Substantia nigra (tissue), 51 donors: ENCODE measurements at places on chromosomes 1 and 21.

DNA sequence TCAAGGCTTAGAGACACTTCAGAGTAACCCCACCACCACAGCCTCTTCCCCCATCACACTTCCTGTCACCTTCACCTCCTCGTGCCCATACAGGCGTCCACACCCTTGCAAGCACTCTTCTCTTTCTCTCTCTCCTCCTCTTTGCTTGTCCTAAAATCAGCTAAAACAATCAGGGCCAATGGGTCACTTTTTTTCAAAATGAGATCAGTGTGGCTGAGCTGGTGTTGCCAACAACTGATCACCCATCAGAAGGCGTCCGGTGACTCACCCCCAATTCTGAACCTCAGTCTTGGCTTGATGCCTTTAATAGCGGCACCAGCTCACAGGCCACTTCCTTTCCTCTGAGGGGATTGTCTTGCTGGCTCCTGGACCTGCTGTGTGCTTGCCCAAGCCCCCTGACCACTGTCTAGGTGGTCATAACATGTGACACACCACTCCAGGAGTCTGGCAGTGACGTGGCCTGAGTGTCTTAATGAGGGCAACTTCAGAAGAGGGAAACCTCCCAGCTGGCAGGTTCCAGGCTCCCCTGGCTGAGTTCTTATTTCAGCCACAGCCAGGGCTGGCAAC lies 1.6 kb downstream of the DRAXIN start:
- no peak for DNase-seq

DNA sequence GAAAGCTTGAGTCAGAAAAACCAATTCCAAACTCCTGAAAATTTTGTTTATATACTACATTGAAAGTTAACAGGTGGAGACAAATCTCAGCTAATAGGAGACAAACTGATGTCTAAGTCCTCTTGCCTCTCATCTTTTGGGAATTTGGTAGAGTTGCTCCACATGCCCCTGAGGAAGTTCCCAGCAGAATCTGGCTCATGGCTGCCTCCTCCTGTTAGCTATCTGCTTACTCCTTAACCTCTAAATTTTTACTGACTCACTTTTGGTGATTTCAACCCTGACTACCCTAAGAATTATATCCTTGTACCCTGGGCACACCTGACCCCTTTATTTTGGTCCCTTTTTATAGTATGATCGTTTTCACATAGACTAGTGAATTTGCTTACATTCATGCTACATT lies 633.7 kb upstream of the USP24 start:
- no peak for DNase-seq

GRCh38 chr1:162596514-162597170 lies 35.1 kb downstream of the UAP1 start:
- DNase-seq, result no peak

DNA sequence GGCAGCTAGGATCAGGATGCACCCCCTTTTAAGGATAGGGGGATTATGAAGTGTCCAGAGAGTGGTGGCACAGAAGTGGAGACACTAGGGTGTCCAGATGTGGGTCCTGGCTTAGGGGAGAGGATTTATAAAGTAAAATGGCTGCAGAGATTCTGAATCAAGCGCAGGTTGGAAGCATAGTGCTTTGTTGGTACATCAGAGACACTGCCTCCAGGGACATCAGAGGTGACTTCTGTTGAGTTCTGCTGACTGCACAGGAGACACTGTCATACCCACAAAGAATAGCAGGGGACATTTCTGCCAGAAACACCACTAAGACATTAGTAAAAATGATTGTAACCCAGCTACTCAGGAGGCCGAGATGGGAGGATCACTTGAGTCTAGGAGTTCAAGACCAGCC lies 16.4 kb downstream of the GPR137B start:
- no peak for DNase-seq

GRCh38 chr1:45607404-45608074 lies 16.3 kb downstream of the CCDC17 start:
- DNase-seq, result no peak

- DNase-seq, result no peak
These were observed 68.2 kb downstream of the CLSTN1 start for GRCh38 chr1:9755441-9755995.

DNA sequence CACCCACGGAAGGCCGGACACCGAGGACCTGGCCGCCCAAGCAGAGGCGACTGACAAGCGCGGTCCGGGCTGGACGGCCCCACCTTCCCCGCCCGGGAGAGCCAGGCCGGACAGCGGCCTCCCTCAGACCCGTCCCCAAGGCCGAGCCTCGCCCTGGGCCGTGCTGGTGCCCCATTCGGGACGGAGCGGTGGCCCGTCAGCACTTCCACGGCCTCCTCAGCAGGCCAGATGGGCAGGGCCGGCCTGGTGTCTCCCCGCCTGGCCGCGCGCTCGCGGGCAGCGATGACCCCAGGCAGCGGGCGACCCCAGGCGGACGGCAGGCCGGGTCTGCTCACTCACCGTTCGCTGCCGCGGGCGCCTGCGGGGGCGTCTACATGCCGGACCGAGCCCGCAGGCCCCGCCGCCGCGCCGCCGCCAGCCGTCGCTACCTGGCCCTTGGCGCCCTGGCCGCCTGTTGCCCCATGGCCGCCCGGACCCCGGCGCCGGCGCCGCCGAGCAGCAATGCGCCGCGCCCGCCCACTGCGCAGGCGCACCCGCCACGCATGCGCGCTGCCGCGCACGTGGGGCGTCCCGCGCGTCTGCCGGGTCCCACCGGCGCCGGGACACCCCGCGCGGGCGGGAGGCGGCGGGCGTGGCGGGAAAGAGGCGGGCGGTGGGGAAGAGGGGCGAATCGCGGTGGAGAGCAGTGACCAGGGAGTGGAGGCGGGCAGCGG lies at the start of gene NADK:
Gene NADK (minus strand): TSS at position 521 of the 713 bp plus-strand sequence. CDS start 13,064 bp downstream, outside the sequence.
- DNase-seq, result peak; percentile 37

GRCh38 chr21:44931137-44931500 lies 8.7 kb upstream of the SLX9 start:
- no peak for DNase-seq

- DNase-seq, result no peak
These were observed 1.6 kb downstream of the PBX1 start for GRCh38 chr1:164560556-164560955.

- DNase-seq, result no peak
These were observed 581 bp downstream of the IRF6 start for GRCh38 chr1:209805341-209805781.

- DNase-seq, result no peak
These were observed 18.1 kb upstream of the ARHGAP29 start for GRCh38 chr1:94255476-94255875.

GRCh38 chr1:179142889-179143299 lies 61.0 kb downstream of the TOR3A start:
- DNase-seq, result no peak

DNA sequence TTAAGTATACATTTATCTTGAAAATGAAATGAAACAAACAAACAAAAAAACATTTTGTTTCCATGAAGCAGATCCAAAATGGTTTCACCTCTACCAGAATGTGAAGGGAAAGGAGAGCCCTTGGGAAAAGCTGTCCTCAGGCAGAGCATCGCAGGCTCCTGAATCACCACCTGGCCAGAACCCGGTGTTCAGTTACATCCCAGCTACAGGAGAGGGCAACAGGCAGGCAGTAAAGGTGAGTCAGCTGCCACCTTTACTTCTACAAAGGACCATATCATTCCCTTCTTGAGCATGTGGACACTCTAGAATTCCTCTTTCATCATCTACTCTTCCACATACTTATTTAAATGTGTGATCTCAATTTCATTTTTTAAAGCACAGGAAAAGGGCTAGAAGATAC lies 151.2 kb downstream of the PIGK start:
- no peak for DNase-seq

GRCh38 chr1:8395433-8395866 lies 77.5 kb downstream of the SLC45A1 start:
- no peak for DNase-seq

DNA sequence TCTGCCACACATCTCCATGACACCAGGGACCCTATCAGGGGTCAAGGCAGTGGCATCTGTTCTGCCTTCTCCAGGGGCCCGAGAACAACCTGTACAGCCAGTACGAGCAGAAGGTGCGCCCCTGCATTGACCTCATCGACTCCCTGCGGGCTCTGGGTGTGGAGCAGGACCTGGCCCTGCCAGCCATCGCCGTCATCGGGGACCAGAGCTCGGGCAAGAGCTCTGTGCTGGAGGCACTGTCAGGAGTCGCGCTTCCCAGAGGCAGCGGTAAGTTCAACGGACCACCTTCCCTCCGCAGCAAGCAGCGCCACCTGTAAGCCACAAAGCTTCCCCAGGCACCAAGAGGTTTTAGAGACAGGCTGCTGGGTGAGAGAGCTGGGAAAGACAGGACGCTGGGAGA lies 15.9 kb downstream of the MX2 start:
- no peak for DNase-seq

GRCh38 chr1:166169182-166169581 lies 2.4 kb upstream of the FAM78B start:
- no peak for DNase-seq

GRCh38 chr1:69750638-69751037 lies 182.9 kb downstream of the LRRC7 start:
- no peak for DNase-seq

DNA sequence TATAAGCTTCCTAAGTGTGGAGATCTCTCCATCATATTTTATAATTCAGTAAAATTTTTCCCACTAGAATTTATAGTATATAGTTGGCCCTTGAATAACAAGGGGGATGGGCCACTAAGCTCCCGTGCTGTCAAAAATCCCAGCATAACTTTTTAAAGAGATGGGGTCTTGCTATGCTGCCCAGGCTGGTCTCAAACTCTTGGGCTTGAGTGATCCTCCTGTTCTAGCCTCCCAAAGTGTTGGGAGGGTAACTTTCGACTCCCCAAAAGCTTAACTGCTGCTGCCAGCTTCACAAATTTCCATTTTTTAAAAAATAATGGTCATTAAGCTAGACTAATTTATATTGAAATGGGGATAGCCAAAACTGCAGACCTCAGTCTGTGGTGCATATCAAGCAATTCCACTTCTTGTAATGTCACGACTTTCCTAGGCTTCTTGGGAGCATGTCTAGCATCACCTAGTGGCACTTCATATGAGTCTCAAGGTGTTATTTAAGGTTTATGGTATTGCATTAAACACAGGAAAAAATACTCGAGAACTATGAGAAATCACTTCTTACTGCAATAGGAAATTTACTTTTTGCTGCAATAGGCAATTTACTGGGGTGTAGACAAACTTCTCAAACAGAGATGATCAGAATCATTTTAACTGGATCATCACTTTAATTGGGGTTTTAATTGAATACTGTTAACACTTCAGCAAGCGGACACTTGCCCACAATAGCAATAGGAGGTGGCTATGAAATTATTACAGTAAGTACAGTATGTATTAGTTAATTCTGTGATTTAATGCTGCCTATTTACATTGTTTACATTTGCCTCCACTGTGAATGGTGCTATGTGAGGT lies 19.3 kb upstream of the ACTA1 start:
- no peak for DNase-seq
